ENCODE measurements at places on chromosomes 7 and 10. TPM values are rescaled to one million over a fixed set of nuclear protein-coding genes. Genes with fewer than 3 reads are reported as not detected.

IRF5 gene
- total RNA-seq: 1.3 TPM

NPC1L1 gene
- total RNA-seq: not detected

VWA2 gene
- total RNA-seq: 2.8 TPM

RBP3 gene
- not detected for total RNA-seq

AKR1D1 gene
- total RNA-seq: not detected

FEZF1 gene
- total RNA-seq: not detected

OR2A42 gene
- under 0.01 TPM for total RNA-seq

KLF14 gene
- not detected for total RNA-seq

AGMO gene
- total RNA-seq: not detected

SEMA3A gene
- 41.3 TPM for total RNA-seq

CRYGN gene
- not detected for total RNA-seq

UBE2D1 gene
- 60.1 TPM for total RNA-seq

EN2 gene
- total RNA-seq: not detected

HYAL4 gene
- total RNA-seq: not detected

SEMA4G gene
- total RNA-seq: 15.0 TPM

NPFFR1 gene
- total RNA-seq: 1.3 TPM

HOXA10 gene
- not detected for total RNA-seq

C1QL3 gene
- 16.9 TPM for total RNA-seq

ZNF804B gene
- 9.7 TPM for total RNA-seq

PAPSS2 gene
- total RNA-seq: 2.5 TPM

SPRN gene
- 13.1 TPM for total RNA-seq

All from parietal lobe (tissue), 2 donors.